RWPE2 (cell line): ENCODE measurements at places on chromosomes 3 and 15.

- DNase-seq = no peak
Observed at GRCh38 chr3:155843569-155843968, 10.7 kb downstream of the SLC33A1 start.

DNA sequence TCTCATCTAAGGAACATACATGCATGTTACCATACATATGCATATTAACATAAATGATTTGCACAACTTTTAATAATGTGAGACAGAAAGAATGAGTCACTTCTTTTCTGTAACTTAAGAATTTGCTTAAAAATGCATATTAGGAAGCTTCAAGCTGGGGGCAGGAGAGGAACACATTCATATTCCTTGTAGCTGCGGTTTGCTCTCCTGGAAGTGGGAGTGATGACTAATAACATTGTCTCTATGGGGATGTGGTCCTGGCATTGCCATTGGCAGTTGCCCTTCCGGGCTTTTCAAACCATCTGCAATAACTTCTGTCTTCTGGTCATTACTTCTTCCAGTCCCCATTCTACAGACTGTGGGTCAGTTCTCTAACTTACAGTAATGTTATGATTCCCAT is 15.6 kb downstream of the CHST2 start:
- no peak for DNase-seq

GRCh38 chr3:126927846-126928245 is 55.1 kb upstream of the PLXNA1 start:
- peak; percentile 19 for DNase-seq

DNA sequence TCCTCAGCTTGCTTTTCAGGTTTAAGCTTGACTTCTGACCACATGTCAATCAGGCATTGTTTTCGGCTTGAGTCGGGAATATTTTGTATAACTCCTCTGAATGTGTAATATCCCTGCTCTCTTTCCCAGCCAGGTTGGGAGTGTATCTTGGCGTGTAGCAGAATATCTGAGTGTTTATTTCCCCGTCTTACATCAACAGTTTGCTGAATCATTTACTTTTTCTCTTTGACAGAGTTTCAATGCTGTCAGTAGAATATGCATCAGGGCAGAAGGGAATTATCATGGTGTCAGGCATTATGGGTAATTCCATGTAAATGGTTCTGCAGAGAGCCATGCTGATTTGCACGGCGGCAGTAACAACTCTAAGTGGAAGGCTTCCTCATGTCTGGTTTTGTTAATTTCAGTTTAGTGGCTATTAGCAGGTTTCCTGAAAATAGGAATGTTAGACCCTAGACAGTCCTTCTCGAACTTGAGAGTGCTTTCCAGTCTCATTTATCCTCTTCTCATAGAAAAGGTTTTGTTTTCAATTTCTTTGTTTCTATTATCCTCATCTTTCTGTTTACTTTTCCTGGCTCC is 566.3 kb downstream of the AGBL1 start:
- DNase-seq = no peak

DNA sequence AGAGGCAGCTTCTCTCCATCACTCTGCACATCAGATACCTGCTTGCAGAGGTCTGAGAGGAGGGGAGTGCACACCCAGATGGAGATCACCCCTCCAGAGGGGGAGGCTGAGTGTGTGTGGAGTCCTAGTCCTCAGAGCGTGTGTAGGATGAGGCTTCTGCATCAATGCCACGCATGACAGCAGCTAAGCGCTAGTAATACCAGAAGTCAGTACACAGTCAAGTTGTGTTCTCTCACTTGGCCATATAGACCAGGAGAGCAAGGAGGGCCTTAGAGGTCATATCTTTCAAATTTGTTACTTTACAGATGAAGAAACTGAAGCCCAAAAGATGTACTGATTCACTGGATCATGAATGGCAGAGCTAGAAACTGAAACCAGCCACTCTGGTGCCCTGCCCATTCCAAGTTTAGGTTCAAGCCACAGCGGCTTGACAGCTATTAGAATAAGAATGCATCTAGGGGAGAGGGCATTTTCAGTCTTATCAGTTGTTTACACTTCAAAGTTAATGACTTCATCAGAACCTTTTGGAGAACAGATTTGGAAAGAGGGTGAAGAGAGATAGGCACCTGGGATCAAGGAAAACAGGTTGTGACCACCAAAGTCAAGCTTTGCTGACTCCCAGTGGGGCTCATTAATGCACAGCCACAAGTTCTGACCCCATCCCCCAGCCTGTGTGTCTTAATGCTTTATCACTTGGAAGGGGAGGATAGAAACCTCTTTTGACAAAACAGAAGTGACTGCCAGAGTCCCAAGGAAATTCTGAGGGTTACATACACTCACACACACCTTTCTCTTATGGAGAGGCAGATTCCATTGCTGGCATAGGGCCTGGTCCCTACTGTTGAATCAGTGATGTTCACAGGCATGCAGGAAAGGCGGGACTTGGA is 310.3 kb downstream of the CHST2 start:
- no peak for DNase-seq
